NCI-H2081 (cell line): ENCODE measurements at places on chromosomes 7 and 10.

GRCh38 chr7:54796150-54796549, 37.1 kb upstream of the SEC61G start:
- no peak for DNase-seq

- no peak for DNase-seq
Measured at GRCh38 chr7:87420173-87420572, 55.3 kb downstream of the ABCB4 start.

- DNase-seq: no peak
Measured at GRCh38 chr10:132397036-132397541, at the start of gene PWWP2B. TSS of gene PWWP2B (plus strand) at chr10:132397200. CDS start at chr10:132397227, 27 bp downstream.

- no peak for DNase-seq
Measured at GRCh38 chr7:105776068-105776790, 100.2 kb downstream of the ATXN7L1 start.

GRCh38 chr10:598415-599170, 90.9 kb downstream of the DIP2C start:
- no peak for DNase-seq

DNA sequence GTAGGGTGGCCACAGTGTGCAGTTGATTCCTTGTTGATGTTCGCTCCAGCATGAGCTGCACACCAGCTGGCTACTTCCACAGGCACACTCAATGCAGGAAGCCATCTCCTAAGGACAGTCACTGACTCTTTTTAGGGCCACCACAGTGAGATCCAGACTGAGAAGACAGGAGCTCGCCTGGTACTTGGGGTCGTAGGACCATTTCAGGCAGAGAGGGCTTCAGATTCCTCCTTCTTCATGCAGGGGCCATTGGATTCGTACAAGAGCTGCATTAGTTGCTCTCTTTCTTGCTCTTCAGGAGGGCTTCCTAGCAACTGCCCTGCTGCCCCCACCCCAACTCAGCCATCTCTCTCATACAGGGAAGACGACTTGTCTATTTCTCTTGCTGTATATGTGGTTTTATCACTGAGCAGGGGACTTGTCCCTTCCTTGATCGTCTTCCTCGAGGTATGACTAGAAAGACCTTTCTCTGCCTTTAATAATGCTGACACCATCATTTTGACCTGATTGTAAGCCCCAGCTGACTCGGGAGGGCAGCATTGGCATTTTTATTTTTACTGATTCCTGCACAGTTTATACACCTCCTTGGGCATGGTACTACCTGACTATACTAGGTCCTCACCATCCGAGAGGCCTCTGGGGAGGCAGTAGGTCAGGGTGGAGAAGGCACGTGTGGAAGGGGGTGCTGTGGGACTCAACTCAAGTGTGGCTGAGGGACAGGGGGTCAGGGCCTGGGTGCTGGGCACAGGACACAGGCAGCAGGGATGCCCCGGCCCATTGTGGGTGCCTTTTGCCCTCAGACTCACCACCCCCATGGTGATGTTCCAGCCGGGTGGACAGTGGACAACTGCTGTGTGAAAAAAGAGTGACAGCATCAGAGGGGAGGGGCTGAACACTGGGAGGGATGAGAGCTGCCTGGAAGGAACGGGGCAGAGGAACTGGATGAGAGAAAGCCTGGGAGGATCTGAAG, 136.7 kb upstream of the ZNF746 start:
- no peak for DNase-seq

DNA sequence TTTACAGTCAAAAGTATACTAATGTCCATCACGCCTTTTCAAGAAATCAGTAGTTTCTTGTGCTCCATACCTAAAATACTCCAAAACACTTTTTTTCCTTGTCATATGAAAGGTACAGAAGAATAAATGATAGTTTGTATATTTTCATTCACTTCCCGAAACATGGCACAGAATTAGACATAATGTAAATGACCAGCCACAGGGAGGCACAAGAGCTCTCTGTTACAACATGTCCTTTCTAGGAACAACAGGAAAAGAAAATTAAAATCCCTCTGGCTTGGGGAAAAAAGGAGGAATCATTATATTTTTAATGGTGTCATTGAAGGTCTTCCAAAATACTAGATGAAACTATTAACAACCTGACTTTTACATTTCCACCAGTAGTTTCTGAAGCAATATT, 331.2 kb downstream of the ACTR3B start:
- DNase-seq: no peak

DNA sequence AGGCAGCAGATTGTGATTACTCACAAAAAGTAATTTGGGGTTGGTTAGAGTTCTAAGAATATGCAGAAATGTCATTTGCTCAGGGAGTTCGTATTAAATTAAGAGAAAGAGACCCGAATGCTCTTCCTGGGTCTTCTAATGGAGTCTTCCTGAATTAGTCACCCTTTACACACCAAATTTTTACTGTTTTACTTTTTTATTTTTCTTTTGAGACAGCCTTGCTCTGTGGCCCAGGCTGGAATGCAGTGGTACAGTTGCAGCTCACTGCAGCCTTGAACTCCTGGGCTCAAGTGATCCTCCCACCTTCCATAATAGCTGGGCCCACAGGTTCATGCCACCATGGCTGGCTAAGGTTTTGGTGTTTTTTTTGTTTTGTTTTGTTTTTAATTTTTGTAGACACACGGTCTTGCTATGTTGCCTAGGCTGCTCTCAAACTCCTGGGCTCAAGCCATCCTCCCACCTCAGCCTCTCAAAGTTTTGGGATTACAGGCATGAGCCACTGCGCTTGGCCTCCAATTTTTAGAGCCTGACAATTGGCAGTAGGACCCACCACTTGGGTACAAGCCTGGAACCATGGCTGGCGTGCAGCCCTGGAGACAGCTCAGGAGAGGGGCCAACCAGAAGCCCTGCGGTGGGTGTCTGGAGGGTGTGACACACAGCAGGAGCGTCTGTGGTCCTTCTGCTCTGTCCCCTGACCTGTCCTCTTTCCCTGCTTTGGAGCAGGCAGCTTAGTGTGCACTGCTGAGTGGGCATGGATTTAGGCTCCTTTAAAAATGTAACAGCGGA, 16.4 kb upstream of the BHLHA15 start:
- no peak for DNase-seq

GRCh38 chr7:142012825-142013511, 17.3 kb downstream of the MGAM start:
- no peak for DNase-seq

DNA sequence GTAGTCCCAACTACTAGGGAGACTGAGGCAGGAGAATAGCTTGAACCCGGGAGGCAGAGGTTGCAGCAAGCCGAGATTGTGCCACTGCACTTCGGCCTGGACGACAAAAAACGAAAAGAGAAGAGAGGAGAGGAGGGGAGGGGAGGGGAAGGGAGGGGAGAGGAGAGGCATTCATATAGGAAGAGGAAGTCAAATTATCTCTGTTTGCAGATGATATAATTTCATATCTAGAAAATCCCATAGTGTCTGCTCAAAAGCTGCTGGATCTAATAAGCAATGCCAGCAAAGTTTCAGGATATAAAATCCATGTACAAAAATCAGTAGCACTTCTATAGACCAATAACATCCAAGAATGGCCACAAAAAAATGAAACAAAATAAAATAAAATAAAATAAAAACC, 120.3 kb downstream of the LMBR1 start:
- no peak for DNase-seq

- no peak for DNase-seq
Measured at GRCh38 chr7:155811895-155812761, at the start of gene SHH. TSS of gene SHH (minus strand) at chr7:155812463. CDS start at chr7:155812122, 341 bp downstream.
